ENCODE measurements at places on chromosomes 7 and 10.

- DNase-seq = no peak
Measured at GRCh38 chr10:59079386-59080226, 96.8 kb upstream of the PHYHIPL start.

- DNase-seq = no peak
Measured at GRCh38 chr10:4169448-4169847, 384.4 kb upstream of the KLF6 start.

DNA sequence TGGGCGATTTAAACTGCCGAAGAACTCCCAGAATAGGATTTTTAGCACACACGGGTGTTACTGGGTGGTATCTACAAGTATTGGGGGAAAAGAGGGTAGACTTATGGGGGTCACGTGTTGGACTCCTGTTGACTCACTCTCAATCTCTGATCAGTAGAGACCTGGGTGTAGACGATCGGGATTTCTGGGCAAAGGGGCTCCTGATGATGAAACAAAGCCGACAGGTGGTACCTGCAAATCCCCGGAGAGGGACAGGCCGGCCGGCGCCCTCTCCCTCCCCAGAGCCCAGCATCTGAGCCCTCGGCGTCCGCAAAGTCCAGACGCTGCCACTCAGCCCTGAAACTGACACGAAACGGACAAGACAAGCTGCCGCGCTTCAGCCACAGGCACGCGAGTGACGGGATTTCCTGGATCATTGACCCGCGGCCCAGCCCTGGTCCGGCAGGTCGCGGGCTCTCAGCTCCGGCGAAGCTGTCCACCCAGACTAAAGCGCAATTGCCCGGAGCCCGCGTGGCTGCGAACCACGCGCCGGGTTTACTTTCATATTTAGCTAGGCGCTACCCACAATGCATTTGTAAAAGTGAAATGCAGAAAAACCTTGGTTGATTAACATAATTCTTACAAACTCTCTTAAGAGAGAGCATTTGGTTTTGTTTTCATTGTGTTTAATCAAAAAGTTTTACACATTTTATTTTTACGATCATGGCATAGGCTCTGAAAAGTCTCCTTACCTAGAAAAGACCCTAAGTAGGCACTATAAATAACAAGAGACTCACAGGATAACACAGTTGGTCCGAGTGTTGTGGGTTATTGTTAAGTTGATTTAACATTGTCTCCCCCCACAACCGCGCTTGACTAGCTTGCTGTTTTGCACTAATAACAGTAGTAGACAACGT is 56.9 kb upstream of the EZH2 start:
- DNase-seq = peak; percentile 80

DNA sequence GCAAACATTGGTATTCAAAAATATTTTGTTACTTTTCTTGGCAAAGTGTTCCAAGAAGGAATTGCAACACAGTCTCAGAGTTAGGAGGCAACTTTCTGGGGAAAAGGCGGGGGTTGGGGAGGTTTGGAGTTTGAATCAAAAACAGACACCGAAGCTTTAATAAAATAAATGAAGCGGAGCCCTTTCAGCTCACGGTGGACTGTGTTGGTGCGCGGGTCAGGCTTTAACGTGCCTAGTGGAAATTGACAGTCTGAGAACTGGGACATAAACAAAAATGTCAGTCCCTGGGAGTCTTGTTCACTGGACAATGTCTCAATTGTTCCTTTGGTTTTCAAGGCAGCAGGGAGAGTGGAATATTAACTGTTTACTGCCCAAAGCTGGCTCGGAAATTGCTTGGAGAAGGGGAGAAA is 109.3 kb downstream of the TCF7L2 start:
- no peak for DNase-seq

- DNase-seq = no peak
Measured at GRCh38 chr10:58384544-58384998, 639 bp upstream of the TFAM start.

- no peak for DNase-seq
Measured at GRCh38 chr7:11615174-11615573, 216.8 kb downstream of the THSD7A start.

- DNase-seq = no peak
Measured at GRCh38 chr10:34710391-34710751, 104.7 kb downstream of the PARD3 start.

DNA sequence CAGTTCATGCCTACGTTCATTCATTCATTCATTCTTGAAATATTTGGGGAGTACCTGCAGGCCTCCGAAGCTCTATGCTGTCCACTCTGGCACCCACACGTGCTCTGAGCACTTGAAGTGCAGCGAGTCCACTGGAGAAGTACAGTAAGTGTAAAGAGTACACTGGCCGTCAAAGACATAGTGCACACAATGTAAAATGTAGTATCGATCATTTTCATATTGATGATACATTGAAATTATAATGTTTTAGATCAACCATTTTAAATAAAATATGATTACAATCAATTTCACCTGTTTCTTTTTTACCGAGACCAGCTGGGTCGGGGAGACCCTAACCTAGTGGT is 37.0 kb upstream of the PURB start:
- DNase-seq = no peak

DNA sequence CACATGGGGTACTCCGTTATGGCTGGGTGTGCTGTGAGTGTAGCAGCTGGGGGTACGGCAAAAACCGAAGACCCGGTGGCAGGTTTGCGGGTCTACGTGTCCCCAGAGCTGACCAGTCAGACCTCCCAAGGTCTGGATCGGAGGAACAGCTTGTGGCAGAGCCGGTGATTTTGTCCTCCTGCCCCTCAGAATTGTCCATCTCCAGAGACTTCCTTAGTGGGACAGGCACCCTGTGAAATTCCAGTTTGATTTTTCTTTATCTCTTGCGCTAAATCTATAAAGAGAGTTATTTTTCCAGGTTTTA is 1.0 kb downstream of the EIF3B start:
- DNase-seq = no peak

DNA sequence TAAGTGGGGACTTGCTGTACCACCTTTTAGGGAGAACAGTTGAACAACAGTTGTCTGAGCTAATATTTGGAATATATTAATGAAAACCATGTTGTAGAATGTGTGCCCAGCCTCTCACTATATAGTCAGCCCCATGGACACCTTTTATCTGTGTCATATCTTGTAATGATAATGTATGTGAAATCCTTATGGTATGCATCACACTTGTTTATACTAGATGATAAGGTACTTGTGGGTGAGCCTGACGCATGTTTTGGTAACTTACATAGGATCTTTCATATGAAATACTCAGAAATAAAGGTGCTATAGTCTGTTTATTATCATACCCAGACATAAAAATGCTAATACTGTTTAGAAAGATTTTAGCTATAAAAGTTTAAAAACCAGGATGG is 32.8 kb downstream of the CAMK1D start:
- no peak for DNase-seq

DNA sequence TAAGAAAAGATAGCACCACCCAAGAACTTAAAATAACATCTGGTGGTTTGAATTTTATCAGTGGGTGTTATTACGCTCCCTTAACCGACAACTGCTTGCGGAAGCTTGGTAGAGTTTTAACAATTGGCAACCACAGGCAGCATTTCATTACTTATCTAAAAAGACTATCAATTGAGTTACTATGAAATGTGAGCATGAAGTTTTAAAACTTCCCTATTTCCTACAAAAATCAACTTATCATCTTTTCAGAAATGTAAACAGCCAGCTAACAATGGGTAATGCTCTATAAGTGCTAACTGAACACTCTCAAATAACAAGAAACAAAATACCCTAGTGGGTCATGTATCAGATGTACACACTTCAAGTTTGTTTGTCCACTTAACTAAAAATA is 68.8 kb downstream of the OSBPL3 start:
- DNase-seq = no peak

DNA sequence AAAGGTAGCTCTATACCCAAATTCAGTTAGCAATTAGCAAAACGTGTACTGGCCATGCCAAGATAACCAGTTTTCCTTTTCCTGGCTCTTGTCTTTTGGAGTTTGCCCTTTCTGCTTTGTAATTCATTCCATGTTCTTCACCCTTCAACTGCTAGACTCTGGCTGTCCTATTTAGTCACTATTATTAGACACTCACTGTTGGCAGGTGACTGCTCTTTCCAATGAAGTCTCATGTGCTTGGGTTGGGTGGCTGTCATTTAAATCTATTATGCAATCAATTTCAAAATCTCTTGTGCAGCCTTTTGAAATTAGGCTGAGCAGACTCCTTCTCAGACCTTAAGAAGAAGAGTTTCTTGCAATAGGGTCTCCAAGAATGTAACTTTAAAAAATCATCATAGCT is 266.5 kb downstream of the GPR158 start:
- DNase-seq = no peak

- no peak for DNase-seq
Measured at GRCh38 chr10:49333192-49333591, 34.2 kb downstream of the C10orf71 start.

DNA sequence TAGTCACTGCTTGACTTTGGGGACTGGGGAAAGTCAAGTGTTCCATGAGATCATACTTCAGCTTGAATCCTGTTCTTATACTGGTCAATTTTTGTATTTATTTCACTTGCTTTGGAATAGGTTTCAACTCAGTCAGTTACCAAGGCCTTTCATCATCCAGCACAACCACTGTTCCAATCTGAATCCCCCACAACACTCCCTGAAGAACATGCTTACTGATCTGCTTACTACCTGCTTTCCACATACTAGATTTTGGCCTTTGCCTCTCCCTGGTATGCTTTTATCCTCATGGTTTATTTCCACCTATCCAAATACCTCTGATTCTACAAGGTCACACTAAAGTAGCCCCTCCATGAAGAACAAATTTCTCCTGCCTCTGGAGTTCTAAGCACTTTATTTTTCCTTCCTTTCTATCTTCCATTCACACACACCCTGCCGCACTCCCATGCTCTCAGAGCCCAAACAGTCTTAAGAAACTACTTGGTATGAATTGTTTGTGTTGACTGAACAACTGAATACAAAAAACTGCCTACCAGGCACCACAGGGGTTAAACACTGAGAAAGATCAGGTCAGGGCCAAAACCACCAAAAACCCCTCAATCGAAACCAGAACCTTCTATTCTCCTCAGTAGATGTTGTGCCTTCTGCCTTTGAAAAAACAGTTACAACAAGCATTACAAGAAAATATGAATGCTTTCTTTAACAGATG is 178.1 kb downstream of the AVL9 start:
- DNase-seq = no peak

DNA sequence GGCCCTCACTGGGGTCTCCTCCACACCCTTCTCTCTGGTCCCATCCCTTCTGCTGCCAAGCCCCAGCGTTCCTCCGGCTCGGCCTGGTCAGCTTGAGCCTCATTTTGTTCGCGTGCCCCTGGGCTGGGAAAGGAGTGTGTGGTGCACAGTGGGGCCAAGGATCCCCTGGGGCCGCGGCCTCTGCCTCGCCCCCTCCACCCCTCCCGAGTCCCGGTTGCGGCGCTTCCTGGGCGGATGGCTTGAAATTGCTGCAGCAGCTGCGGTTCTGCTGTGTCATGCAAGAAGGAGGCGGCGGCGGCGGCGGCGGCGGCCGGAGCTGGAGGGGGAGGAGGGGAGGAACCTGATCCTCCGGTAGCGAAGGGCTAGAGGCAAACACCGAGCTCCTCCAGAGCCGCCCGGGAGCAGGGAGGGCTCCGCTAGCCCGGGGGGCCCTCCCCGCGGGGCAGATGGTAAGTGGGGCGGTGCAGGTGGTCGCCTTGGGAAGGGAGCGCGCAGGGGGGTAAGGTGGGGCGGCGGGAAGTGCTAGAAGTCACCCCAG is 217.8 kb upstream of the MKLN1 start:
- DNase-seq = peak; percentile 55

DNA sequence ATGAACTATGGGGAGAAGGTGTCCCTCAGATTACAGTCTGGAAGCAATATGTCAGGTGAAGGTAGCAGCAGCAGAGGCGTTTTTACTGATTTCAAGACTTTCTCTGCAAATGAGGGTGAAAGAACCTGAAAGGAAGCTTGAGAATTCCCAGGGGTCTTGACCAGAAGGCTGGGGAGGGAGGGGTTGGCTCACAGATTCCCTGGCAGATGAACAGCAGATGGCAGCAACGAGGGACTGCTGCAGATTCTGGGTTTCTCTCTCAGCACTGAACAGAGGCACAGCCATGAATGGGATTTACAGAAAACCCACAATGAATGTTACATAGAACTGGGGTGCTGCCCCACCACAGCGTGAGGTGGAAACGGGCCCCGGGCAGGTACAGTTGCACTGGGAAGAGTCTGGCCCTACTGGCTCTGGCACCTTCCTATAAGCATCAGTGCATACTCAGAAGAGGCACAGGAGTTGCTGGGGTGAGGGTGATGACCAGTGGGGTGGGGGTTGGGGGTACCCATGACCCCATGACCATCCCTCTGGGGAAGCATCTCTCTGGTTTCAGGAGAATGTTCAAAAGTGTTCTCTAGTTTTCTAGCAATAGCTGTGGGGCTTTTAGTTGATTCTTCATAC is 317.8 kb downstream of the SH2D4B start:
- DNase-seq = no peak

DNA sequence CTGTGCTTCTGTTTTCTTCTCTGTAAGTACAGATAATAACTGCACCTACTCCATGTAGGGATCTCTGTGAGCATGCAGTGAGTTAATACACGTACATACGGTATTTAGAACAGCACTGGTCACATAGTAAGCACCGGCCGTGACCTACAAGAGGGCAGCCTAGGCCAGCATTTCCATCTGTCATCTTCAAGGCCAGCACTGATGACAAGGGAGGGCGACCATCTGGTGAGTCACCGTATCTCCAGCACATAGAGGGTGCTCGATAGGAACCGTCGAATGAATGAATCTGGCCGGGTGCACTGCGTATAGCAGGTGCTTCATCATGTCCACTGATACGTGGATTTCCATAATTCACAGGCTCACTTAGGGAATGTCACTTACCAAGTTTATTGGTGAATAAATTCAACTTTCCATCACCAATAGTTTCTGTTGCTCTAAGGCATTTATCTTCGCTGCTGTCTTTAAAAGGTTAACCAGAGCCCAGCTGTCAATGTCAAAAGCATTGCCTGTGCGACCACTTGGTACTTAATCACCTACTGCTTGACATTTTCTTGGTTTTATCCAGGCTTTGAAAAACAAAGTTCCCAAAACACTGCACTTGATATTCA is 8.3 kb downstream of the NOD1 start:
- peak; percentile 57 for DNase-seq

GRCh38 chr10:13417459-13418126 is 69.5 kb upstream of the SEPHS1 start:
- DNase-seq = no peak

- no peak for DNase-seq
Measured at GRCh38 chr7:4361774-4362173, 320.3 kb upstream of the FOXK1 start.

DNA sequence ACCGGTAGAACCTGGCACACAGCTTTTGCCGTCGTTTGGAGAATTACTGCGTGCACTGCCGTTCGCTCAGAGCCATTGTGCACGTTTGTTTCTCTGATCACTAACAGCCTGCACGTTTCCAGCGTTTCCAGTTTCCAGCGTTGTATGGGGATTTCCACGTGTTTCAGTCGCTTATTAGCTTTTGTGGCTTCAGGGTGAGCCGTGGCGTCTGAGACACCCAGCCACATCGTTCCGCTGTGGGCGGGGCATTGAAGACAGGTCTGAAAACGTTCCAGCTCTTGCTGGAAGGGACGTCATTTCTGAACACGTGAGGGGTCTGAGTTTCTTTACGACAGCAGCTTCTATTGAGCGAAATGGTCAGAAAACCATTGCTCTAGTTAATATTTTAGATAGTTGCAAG is 164.8 kb downstream of the DNAJB6 start:
- DNase-seq = no peak

- no peak for DNase-seq
Measured at GRCh38 chr7:12119620-12120303, 91.3 kb upstream of the TMEM106B start.

GRCh38 chr10:112758961-112759360 is 191.1 kb upstream of the TCF7L2 start:
- no peak for DNase-seq

GRCh38 chr10:19107406-19107805 is 58.8 kb downstream of the MALRD1 start:
- no peak for DNase-seq

GRCh38 chr7:66697449-66698438 is 42.8 kb upstream of the RABGEF1 start:
- DNase-seq = no peak
